Natural killer cell (primary cell): ENCODE measurements at places on chromosomes 5 and 9. TPM values are rescaled to one million over a fixed set of nuclear protein-coding genes. Genes with fewer than 3 reads are reported as not detected.

DNA sequence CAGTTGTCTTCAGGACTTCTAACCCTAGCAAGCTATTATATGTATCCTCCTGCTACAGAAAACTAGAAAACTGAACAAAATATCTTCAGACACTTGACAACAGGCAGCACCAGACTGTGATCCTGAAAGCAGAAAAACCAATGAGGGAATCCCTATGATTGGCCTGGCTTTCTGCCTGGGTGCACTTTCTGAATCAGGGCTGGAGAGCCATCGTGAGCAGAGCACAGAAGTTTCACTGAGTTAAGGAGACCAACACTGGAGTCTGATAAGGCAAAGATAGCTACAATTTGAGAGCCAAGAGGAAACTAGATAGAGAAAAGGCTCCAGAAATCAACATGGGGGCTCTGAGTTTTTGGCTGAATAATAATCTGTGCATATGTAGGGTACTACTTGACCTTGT lies 106.5 kb downstream of the FANCC start:
- H3K36me3 ChIP-seq = no peaks in the 10 kb centered on the region
- H3K27ac ChIP-seq = no peak overlapping the region
- H3K27me3 ChIP-seq = no peaks in the 10 kb centered on the region
- no peaks in the 10 kb centered on the region for H3K4me1 ChIP-seq

GRCh38 chr5:143775258-143775657 lies 36.7 kb upstream of the HMHB1 start:
- no peak overlapping the region for H3K27ac ChIP-seq
- H3K36me3 ChIP-seq = no peaks in the 10 kb centered on the region
- H3K27me3 ChIP-seq = no peaks in the 10 kb centered on the region
- no peak for DNase-seq
- H3K4me1 ChIP-seq = no peaks in the 10 kb centered on the region

The SPINK6 gene
- not detected for total RNA-seq

DNA sequence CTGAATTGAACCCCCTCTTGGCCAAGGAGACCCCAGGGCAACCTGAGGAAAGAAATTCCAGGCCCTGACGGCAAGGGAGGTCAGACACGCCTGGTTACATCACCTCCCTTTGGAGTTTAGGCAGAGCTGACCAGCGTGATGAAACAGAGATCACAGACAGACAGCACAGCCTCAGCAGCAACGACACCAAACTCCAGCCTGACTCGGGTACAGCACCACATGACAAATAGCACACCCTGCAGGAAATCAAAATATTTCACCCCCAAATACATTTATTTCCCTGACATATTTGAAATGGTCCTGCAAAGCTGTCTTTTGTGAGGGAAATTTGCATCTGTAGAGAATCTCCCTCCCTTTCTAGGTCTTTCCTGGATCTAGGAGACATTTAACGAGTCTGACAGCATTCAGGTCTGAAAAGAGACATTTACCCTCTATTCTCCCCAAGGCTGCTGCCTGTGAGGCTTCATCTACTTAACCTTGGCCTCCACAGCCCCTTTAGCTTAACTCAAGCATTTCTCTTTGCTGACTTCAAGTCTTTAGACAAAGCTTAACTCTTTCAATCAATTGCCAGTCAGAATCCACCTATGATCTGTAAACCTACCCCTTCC lies 2.6 kb downstream of the QSOX2 start:
- H3K4me1 ChIP-seq = peaks cover 75% of the 10 kb centered on the region
- peak; percentile 40 for DNase-seq
- H3K27ac ChIP-seq = peak overlapping the region; percentile 59
- H3K27me3 ChIP-seq = no peaks in the 10 kb centered on the region

The SAPCD2 gene
- 2.6 TPM for total RNA-seq

- H3K36me3 ChIP-seq = no peaks in the 10 kb centered on the region
- peaks cover 10% of the 10 kb centered on the region for H3K4me1 ChIP-seq
- DNase-seq = no peak
- H3K4me3 ChIP-seq = no peak overlapping the region
Observed at GRCh38 chr5:140321796-140322195, 18.9 kb upstream of the PFDN1 start.

- no peaks in the 10 kb centered on the region for H3K36me3 ChIP-seq
- H3K27me3 ChIP-seq = no peaks in the 10 kb centered on the region
- no peak overlapping the region for H3K4me3 ChIP-seq
- peaks cover 71% of the 10 kb centered on the region for H3K4me1 ChIP-seq
- DNase-seq = no peak
Observed at GRCh38 chr5:142780871-142781270, 10.7 kb downstream of the ARHGAP26 start.

GRCh38 chr5:177087398-177088005 lies 787 bp downstream of the FGFR4 start:
- peak overlapping the region; percentile 17 for H3K4me3 ChIP-seq
- no peak for DNase-seq
- H3K36me3 ChIP-seq = no peaks in the 10 kb centered on the region
- peaks cover 9% of the 10 kb centered on the region for H3K4me1 ChIP-seq

DNA sequence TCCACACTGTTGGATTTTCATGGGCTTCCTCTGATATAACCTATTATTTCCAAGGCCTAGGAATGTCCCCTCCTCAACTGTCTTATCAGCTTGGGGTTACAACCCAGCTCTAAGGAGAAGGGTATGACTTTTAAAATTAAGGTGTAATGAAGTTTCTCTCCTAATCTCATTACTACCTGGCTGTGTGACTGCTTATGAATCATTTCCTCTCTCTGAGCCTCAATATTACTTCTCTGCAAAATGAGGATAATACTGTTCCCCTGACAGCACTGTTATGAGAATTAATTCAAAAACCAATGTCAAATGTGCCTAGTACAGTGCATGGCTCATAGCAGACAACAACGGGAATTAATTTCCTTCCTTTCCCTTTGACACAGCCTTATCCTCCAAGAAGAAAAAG lies 118.9 kb downstream of the NR6A1 start:
- no peak overlapping the region for H3K4me3 ChIP-seq
- H3K27ac ChIP-seq = no peak overlapping the region
- no peak for DNase-seq

The CCDC152 gene
- total RNA-seq = 4.0 TPM

DNA sequence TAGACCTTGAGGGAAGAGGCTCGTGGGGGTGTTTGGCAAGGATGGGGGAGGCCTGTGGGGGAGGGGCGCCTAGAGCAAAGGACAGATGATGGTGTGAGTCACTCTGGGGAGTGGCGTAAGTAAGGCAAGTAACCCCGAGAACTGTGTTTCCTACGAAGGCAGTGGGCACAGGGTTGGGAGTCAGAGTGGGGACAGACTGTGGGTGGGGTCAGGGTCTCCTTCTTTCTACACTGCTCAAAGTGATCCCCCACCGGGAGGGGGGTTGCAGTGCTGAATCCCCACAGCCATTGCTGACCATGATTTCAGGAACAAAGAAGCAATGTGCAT lies 136.8 kb downstream of the TENT4A start:
- no peak overlapping the region for H3K4me3 ChIP-seq
- H3K36me3 ChIP-seq = no peaks in the 10 kb centered on the region
- no peaks in the 10 kb centered on the region for H3K27me3 ChIP-seq
- H3K27ac ChIP-seq = peak overlapping the region; percentile 8
- no peaks in the 10 kb centered on the region for H3K4me1 ChIP-seq

DNA sequence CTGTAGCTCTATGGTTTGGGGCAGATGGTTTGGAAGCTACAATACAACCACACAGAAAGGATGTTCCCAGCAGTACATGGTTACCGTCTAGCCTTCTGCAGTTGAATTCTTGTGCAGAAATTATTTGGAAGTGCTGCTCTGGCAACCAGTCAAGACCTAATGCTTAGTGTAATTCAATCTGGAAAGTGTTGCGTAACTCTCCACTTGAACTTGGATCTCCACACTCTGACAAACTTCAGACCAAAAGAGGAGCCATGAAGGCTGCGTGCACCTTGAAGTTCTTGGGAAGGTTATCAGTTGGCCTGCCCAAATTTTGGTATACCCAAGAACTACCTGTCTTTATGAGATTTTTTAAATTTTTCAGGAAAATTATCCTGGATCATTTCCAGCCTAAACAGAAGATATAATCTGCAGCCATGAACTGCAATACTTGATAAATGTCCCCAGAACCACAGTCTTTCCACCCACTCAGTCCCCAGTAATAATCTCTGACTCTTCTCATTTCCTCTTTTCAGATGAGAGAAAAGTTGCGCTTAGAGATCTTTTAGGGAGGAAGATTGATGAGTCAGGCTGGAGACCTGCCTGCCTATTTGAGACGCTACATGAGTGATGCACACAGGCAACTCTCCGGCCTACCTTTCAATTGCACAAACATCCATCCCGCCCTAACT lies 159.9 kb downstream of the FANCC start:
- no peaks in the 10 kb centered on the region for H3K4me1 ChIP-seq
- no peak overlapping the region for H3K27ac ChIP-seq
- H3K36me3 ChIP-seq = no peaks in the 10 kb centered on the region
- H3K27me3 ChIP-seq = no peaks in the 10 kb centered on the region

DNA sequence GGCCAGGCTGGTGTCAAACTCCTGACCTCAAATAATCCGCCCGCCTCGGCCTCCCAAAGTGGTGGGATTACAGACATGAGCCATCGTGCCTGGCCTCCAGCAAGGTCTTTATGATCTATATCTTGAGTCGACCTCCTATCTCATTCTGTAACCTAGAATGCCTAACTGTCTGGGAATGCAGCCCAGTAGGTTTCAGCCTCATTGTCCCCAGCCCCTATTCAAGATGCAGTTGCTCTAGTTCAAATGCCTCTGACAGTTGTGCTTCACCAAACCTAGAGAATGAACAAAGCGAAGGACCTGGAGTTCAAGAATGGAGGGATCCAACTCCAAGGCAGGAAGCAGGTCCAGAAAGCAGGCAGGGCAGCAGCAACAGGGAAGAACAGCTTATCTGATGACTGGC lies 30.8 kb downstream of the GLRX start:
- H3K27me3 ChIP-seq = no peaks in the 10 kb centered on the region
- no peaks in the 10 kb centered on the region for H3K4me1 ChIP-seq
- no peaks in the 10 kb centered on the region for H3K36me3 ChIP-seq

The C1QTNF3 gene
- 11.3 TPM for total RNA-seq

The C9orf40 gene
- 3.6 TPM for total RNA-seq

DNA sequence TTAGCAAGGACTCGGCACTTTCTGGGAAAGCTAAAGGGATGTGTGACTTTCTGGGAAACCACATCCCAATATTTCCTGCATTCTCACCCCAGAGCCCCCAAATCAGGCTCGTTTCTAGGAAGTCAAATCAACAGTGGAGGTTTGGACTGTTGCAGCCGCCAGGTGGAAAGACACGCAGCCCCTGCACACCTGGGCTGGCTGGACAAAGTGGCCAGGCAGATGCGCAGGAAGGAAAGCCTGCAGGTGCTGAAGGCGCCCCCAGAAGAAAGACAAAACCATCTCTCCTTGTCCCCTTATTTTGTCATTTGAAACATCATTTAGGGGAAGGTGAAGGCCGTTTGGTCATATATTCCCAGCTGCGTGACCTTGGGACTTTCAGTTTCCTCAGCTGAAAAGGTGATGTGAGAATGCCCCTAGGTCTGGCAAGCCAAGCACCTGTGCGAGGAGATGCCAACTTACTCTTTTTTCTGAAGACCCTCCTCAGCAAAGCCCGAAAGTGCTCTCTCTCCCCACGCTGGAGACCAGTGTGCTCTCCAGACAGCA lies 97.9 kb upstream of the CPEB4 start:
- H3K27ac ChIP-seq = no peak overlapping the region
- H3K36me3 ChIP-seq = no peaks in the 10 kb centered on the region
- no peaks in the 10 kb centered on the region for H3K27me3 ChIP-seq
- H3K4me1 ChIP-seq = peaks cover 12% of the 10 kb centered on the region
- no peak overlapping the region for H3K4me3 ChIP-seq
- no peak for DNase-seq

GRCh38 chr9:135950135-135950682 lies 11.0 kb downstream of the UBAC1 start:
- no peak overlapping the region for H3K27ac ChIP-seq
- no peak for DNase-seq
- H3K4me1 ChIP-seq = no peaks in the 10 kb centered on the region
- H3K4me3 ChIP-seq = no peak overlapping the region
- H3K36me3 ChIP-seq = peaks cover 42% of the 10 kb centered on the region

- no peak overlapping the region for H3K27ac ChIP-seq
- no peak overlapping the region for H3K4me3 ChIP-seq
- H3K36me3 ChIP-seq = no peaks in the 10 kb centered on the region
- no peaks in the 10 kb centered on the region for H3K27me3 ChIP-seq
- DNase-seq = no peak
Observed at GRCh38 chr9:86521977-86522376, 167.8 kb upstream of the TUT7 start.

DNA sequence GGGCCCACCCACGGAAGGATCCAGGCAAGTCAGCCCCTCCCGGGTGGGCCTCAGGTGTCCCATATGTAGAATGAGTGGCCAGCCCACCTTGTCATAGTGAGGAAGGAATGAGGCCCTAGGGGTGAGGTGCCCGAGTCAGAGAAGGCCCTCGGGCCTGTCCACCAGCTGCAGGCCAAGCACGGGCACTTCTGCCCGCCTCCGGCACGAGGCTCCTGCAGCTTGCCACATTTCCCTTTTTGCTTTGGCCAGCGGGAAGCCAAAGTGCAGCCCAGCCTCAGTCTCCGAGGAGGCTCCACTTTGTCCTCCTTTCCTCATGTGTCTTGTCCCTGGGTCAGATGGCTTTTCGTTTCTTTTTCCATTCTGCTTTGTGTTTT lies 72.9 kb downstream of the PSMB7 start:
- H3K36me3 ChIP-seq = peaks cover 45% of the 10 kb centered on the region
- no peaks in the 10 kb centered on the region for H3K4me1 ChIP-seq
- no peak overlapping the region for H3K4me3 ChIP-seq
- H3K27ac ChIP-seq = no peak overlapping the region
- no peak for DNase-seq

DNA sequence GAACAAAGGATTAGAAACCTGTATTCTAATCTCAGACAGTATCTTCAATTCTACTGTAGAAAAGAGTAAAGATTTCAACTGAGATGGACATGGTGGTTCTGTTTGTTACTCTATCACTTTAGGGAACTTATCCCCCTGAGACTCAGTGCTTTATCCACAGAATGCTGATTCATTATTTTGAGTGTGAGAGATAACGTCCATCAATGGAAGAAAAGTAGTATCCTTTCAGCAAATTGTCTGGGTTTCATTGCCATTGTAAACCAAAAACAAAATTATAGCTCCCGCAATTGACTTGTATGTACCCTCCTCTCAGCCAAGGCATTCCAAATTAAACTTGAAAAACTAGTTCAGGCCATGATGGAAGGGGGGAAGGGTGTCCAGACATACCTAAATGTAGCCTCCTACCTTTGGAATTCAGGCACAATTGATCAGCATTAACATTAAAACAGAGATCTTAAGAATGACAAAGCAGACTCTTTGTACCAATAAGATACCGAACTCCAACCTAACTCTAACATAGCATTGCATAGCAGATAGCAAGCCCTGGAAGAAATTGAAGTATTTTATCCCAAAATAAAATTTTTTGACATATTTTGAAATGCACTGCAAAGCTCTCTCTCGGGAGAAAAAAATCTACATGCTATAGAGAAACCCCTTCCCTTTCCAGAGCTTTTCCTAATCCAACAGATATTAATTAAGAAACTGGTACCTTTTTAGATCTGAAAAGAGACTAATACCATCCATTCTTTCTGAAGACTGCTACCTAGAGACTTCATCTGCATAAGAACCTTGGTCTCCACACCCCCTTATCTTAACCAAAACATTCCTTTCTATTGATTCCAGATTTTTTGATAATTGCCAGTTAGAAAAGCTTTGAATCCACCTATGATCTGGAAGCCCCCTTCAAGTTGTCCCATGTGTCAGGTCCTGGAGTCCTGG lies 1055.7 kb downstream of the PTPRD start:
- no peaks in the 10 kb centered on the region for H3K27me3 ChIP-seq
- no peaks in the 10 kb centered on the region for H3K36me3 ChIP-seq
- H3K27ac ChIP-seq = no peak overlapping the region
- H3K4me1 ChIP-seq = no peaks in the 10 kb centered on the region

- H3K27ac ChIP-seq = no peak overlapping the region
- H3K36me3 ChIP-seq = no peaks in the 10 kb centered on the region
- no peaks in the 10 kb centered on the region for H3K4me1 ChIP-seq
- H3K27me3 ChIP-seq = no peaks in the 10 kb centered on the region
- no peak for DNase-seq
Observed at GRCh38 chr5:6845856-6846255, 132.6 kb downstream of the TENT4A start.
